ENCODE measurements at places on chromosomes 13 and 19.

- DNase-seq, result no peak
These were observed 91.7 kb downstream of the SERP2 start for GRCh38 chr13:44465318-44465717.

- DNase-seq, result peak; percentile 70
These were observed at the start of gene MAP4K1 for GRCh38 chr19:38617764-38618589. MAP4K1 (minus strand) TSS chr19:38617953; CDS start chr19:38617895, 58 bp downstream.

GRCh38 chr13:37357548-37357947, 241.0 kb downstream of the POSTN start:
- DNase-seq, result no peak

- peak; percentile 92 for DNase-seq
These were observed 138.9 kb downstream of the OLFM4 start for GRCh38 chr13:53167561-53167960.

- DNase-seq, result peak; percentile 62
These were observed at the start of gene B3GNT3 for GRCh38 chr19:17794731-17795494. B3GNT3 (plus strand) TSS chr19:17795138; CDS start chr19:17807808, 12,670 bp downstream.

DNA sequence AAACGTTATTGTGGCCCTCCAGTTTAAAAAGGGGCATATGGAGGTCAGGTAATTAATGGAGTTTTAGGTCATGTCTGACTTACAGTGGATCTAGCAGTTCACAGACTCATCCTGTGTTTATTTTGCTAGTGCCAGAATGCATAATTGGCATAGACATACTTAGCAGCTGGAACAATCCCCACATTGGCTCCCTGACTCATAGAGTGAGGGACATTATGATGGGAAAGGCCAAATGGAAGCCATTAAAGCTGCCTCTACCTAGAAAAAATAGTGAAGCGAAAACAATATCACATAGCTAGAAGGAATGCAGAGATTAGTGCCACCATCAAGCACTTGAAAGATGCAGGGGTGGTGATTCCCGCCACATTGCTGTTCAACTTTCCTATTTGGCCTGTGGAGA, 610.7 kb downstream of the SLITRK5 start:
- no peak for DNase-seq

DNA sequence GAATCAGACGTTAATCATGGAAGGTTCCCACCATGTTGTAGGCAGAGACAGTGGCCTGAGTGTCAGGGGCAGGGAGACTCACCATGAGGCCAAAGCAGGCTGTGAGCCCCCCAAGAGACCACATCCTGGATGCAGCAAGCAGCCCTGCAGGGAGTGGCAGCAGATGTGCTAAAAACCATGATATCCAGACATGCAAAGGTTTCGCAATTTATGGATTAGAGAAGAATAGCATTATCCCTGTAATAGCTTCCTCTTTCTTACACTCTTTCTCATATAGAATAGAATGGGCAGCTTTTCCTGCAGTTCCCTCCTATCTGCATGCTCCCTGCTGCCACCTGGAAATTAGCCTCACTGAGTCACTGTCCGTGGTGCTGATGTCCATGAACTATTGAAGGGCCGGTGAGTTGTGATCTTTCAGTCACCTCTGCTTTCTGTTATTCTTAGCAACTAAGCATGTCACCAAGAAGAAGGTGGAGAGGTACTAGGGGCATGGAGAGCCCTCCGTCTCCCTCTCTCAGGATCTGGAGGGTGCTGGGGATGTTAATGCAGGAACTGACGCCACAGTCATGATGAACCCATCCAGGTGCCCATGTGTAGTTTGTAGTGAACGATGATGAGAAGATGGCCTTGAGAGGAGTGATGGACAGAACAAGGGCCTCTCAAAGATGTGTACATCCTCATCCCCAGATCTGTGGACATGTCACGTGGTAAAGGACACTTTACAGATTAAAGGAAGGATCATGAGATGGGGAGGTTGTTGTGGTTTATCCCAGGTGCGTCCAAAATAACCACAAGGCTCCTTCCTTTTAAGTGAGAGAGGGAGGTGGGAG, 9.9 kb downstream of the CEACAM4 start:
- DNase-seq, result no peak

GRCh38 chr13:26561651-26562511, 4.4 kb downstream of the WASF3 start:
- no peak for DNase-seq

DNA sequence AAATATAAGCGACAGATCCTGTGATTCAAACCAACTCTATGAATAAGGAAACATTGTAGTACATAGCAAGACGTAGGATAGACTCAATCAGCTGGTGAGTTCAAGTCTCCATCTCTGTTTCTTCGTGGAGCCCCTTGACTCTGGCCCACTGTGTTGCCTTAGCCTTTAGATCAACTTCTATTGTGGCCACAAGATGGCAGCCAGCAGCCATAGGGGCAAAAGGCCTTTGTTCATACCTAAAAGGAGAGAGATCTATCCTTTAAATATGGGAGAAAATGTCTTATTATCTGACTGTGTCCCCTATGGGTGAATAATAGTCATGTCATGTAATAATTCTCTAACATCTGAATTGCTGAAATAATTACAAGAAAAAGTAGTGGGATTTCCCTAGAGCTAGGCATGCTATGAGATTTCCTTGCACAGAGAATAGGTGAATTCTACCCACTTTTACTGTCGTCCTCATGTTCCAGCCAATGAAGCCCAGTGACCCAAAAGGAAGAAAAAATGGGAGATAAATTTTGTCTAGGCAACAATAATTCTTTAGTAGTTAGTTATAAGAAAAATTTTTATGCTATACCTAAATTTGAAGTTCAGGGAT, 129.4 kb downstream of the PCDH20 start:
- DNase-seq, result no peak

- DNase-seq, result peak; percentile 6
These were observed at the start of gene ZNF677 for GRCh38 chr19:53254411-53255341. ZNF677 (minus strand) TSS chr19:53254873; CDS start chr19:53251550, 3,323 bp downstream.

GRCh38 chr13:114167426-114167825, 11.6 kb upstream of the CFAP97D2 start:
- DNase-seq, result no peak

- DNase-seq, result no peak
These were observed 20.4 kb downstream of the MLLT1 start for GRCh38 chr19:6259312-6259861.

GRCh38 chr13:44651724-44652123, 75.6 kb upstream of the TSC22D1 start:
- DNase-seq, result no peak

DNA sequence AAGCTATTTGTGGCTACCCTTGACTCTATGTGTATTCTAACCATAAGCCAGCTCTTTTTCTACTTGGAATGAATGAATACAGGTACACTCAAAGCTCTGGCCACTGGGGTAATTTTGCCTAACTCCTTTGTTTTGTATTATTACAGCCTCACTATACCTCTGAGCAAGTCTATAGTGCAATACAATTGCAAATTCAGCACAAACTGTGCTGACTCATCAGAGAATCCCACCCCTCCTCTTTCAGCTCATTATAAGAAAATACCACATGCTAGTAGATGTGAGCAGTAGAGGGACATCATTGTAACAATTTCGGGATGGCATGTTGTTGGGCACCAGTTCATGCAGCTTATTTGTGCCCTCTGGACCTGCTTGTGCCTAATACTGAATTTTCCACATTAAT, 1382.2 kb downstream of the SLITRK5 start:
- DNase-seq, result no peak

DNA sequence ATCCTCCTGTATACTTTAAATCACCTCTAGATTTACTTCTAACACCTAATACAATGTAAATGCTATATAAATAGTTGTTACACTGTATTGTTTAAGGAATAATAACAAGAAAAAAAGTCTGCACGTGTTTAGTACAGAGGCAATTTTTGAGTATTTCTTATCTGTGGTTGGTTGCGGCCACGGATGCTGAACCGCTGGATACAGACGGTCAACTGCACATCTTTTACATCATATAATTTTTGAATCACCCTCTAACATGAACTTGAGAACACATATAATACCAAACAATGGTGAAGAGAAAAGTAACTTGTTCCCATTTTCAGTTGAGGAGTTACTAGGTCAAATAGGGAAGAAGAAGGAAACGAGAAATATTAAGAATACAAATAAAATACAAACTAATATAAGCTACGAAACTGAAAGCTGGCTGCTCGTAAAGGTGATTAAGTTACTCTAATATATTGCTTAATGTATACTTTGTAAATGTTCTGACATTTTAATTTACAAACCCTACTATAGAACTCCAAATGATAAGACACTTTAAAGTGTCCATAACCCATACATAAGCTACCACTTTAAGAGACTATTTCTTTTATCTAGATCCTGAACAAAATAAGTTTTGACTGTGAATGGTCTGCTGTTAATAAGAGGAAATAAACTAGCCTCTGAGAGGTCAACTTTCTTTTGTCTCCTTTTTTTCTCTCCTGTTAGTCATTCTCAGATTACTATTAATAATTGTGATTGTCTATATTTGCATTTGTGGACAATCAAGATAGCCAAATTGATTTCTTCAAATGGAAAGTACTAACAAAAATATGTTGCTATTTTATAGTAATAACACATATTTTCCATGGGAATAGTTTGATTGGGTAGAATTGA, 457.4 kb downstream of the DIAPH3 start:
- no peak for DNase-seq

DNA sequence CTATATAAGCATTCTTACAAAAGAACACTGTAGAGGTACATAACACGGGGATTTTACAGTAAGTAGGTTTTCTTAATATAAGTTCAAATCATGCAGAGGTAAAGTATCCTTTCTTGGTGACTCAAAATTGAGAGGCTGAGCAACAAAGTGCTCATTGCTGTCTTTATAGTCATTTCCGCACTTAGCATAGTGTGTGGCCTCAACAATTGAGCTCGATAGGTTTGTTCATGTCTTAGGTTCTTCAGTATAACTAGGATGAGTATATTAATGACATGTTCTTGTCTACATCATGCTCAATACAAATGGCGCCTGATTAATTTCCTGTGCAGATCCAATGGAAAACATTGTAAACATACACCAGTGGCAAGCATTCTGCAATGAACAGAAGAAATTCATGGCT, 1.4 kb downstream of the WDFY2 start:
- no peak for DNase-seq

GRCh38 chr13:29065142-29065541, 245.0 kb downstream of the MTUS2 start:
- DNase-seq, result no peak

- DNase-seq, result no peak
These were observed 2.9 kb upstream of the MRI1 start for GRCh38 chr19:13761423-13761822.

- DNase-seq, result no peak
These were observed 97.3 kb downstream of the GGACT start for GRCh38 chr13:100491164-100491842.

Data from NCI-H2171 (cell line).